GDM1 (cell line): ENCODE measurements at places on chromosomes 2 and 18.

GRCh38 chr18:70195014-70195614 lies 10.4 kb downstream of the RTTN start:
- DNase-seq = no peak

GRCh38 chr18:53698907-53699306 lies 525.6 kb downstream of the MBD2 start:
- no peak for DNase-seq

GRCh38 chr18:32333781-32334180 lies 136.9 kb downstream of the GAREM1 start:
- DNase-seq = no peak

GRCh38 chr2:180523621-180524340 lies 456.6 kb upstream of the UBE2E3 start:
- no peak for DNase-seq

GRCh38 chr2:213066443-213066743 lies 85.0 kb downstream of the IKZF2 start:
- DNase-seq = no peak

- DNase-seq = no peak
Measured at GRCh38 chr2:776487-776886, 99.3 kb upstream of the TMEM18 start.

DNA sequence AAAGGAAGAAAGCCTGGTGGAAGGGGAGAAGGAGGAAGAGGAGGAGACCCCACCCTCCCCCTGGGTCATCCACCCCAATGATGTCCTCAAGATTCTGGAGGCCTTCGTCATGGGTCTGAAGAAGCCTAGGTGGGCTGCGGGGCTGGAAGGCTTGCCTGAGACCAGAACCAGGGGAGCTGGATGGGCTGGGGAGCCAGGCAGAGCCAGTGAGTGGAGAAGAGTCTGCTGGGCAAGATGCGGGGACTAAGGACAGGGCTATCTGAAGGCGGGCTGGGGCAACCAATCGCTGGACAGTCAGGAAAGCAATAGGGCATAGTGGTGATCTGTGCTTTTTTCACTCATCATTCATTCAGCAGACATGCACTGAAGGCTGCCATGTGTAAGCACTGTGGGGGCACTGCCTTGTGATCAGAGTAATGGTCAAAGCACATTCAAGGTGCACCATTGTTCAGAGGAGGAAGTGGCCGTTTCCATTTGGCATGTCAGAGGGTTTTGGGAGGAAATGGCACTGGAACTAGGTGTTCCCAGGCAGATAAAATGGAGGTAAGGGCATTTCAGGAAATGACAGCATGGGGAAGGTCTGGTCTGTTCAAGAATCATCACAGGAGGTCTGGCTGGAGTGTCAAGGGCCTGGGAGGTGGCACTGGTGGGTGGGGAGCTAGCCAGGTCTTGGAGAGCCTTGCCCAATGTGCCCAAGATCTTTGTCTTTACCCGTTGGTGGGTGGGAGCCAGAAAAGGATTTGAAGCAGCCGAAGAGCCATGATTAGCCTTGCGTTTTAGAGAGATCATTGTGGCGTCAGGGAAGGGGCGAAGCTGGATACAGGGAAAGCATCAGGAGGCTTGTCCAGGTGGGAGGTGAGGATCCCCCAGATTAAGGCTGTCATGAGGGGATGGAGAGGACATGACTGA lies 24.2 kb downstream of the OTOF start:
- DNase-seq = no peak

DNA sequence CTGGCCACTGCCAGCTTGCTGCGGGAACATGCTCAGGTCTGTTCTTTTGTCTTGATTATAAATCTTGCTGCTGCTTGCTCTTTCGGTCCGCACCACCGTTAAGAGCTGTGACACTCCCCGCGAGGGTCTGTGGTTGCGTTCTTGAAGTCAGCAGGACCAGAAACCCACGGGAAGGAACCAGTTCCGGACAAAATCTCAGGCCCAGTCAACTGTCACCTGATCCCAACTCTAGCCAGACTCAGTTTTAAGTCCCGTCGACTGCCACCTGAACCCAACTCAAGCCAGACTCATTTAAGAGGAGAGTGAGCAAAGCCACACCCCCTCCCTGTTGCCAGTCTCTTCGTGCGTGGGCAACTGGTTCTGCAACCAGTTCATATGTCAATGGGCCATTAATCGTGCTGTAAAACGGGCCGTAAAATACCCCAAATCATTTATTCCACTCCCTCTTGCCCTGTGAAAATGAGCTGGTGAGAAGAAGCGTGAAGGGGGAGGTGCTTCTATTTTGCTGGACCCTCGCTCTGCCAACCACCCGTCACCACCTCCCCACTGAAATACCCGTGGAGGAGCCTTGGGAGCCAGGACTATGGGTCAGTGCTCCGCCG lies 224.3 kb downstream of the NDUFA10 start:
- no peak for DNase-seq

GRCh38 chr18:76487070-76487469 lies 8.0 kb downstream of the ZNF516 start:
- DNase-seq = no peak

DNA sequence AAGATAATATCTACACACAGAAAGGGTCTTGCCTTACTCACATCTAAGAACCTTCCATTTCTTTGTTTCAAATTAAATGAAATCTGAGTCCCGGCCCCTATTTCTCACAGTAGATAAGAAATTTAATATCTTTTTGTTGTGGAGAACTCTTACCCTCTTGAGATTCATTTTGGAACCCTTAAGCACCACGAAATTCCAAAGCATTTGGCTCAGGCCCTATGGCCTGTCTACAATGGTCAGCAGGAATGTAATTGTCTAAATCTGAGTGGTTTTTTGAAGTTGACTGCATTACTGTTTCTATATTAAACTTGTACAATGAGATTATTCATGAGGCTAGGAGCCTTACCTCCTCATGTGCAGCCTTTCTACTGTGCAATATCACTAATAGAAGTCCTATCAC lies 723.3 kb downstream of the TSN start:
- no peak for DNase-seq

DNA sequence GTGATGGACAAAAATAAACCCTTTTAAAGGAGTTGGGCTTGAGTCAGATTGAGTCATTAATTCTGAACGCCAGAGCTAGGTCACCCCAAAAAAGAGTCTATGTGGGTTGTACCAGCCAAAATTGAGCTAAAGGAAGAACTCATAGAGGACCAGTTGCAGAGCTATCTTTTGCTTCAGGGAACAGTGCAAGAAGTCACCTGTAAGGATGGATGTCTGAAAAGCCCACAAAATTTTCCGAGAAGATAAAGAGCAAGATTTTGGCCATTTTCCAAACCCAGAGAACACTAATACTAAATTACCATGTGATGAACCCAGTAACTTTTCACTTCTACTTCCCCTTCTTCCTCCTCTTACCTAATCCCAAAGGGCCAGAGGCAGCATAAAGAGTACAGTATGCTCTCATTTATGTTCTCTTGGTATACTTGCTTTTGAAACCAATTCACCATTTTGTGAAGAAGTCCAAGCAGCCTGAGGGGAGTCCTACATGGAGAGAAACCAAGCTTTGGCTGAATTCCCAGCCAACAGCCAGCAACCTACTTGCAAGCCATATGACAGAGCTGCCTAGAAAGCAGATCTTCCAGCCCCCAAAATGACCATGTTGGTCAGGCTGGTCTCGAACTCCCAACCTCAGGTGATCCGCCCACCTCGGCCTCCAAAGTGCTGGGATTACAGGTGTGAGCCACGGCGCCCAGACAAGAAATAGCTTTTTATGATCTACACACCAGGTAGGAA lies 551.7 kb downstream of the SATB2 start:
- no peak for DNase-seq

- DNase-seq = no peak
Measured at GRCh38 chr2:19790291-19790690, 111.5 kb downstream of the TTC32 start.

GRCh38 chr2:186058614-186059013 lies 320.0 kb downstream of the FSIP2 start:
- DNase-seq = no peak

GRCh38 chr2:30332791-30333453 lies 101.6 kb downstream of the LBH start:
- DNase-seq = no peak

DNA sequence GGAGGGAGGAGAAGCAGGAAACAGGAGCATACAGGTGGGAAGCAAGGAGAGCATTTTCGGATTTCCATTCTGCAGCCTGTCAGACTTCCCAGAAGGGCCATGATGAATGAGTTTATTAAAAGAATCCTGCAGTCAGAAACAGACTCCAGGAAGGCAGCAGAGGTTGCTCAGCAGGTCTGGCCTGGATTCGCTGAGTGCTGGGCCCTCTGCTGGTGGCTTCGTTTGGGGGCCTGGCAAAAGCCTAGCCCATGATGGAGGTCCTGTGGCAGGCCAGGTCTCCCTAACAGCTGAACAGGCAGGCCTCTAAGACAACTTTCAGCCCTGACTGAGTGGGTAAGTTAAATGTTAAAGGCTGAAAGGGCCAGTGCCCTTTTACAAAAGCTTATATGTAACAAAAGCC lies 108.2 kb upstream of the CAPN13 start:
- no peak for DNase-seq

GRCh38 chr2:107308835-107309234 lies 422.9 kb upstream of the ST6GAL2 start:
- no peak for DNase-seq

DNA sequence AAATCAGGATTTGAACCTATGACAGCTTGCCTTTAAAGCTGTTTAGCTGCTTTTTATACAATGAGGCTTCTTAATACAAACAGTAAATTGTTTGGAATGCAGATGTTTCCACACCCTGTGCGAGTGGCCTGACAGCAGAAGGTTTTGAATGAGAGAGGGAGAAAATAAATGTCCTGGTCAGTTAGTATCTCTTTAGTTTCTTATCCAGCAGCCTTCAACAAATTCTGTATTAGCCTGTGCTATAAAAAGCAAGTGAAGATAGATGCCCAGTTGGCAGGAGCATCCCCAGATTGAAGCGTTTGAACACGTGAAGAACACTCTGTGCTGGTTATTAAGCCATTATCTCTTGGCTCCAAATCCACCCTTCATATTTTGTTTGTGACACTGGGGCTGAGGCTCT lies 70.6 kb downstream of the CERS6 start:
- DNase-seq = no peak

GRCh38 chr2:130365075-130365474 lies 9.2 kb downstream of the PTPN18 start:
- no peak for DNase-seq

- DNase-seq = no peak
Measured at GRCh38 chr2:74471332-74472065, 981 bp downstream of the MRPL53 start.

- DNase-seq = no peak
Measured at GRCh38 chr2:156437272-156437930, 1.2 kb downstream of the GPD2 start.

GRCh38 chr2:6771634-6772611 lies 93.8 kb downstream of the CMPK2 start:
- no peak for DNase-seq

- peak; percentile 9 for DNase-seq
Measured at GRCh38 chr2:64858541-64859311, 130.5 kb upstream of the SLC1A4 start.
